NCI-H69 (cell line): ENCODE measurements at places on chromosomes 3 and 15.

DNA sequence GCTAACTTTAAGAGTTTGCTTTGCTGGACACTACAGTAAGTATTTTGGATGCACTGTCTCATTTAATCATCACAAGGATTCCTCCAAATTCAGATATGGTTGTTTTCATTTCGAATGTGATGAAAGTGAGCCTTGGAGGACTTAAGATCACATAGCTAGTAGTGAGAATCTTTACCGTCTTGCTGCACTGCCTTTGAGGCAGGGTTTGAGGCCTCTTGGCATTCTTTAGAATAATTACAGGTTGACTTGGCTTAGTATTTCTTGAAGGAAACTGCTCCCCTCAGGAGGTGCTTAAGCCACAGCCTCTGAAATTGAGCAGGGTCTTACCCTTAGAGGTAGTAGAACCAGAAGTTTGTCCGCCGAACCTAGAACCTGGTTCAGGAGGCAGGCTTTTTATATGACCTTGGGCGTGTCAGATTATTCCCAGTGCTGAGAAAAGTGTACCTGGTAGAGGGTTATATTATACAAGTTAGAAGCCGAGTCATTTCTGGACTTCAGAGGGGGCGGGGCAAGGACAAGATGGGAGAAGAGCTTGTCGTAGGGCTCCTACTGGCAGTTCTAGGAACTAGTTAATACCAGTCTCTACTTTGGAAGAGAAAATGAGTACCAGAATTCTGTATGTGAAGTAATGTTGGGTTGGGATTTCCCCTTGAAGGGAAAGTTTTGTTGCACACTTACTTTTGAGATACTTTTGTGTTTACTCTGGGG is 1.1 kb downstream of the TFG start:
- peak; percentile 18 for DNase-seq

DNA sequence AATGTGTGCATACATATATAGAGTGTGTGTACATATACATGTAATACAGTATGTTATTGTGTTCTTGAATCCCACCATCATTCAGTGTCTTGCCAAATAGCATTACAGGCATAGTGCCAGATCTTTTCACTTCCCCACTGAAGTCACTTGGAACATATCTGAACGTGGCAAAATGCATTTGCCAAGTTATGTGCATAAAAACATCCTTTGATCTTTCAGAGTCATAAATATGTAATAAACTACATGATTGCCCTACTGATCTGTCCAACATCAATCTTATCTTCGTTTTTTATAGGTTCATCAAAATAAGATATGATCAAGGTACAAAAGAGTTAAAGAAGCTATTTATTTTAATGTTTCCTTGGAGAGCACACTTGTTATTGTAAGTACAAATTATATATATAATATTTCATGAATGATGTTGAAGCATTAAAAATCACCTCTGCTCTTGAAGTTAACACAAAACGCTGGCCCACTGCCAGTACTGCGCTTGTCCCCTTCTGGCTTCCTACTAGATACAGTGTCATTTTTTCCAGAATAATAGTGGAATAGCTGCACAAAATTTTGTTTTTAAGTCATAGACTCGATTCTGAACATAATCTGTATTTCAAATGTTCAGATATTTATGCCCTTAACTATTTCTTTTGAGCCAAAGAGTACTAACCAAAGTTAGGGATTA is 549.5 kb upstream of the ARRDC4 start:
- DNase-seq = peak; percentile 27

GRCh38 chr3:141249041-141249440 is 17.4 kb downstream of the PXYLP1 start:
- DNase-seq = peak; percentile 5

DNA sequence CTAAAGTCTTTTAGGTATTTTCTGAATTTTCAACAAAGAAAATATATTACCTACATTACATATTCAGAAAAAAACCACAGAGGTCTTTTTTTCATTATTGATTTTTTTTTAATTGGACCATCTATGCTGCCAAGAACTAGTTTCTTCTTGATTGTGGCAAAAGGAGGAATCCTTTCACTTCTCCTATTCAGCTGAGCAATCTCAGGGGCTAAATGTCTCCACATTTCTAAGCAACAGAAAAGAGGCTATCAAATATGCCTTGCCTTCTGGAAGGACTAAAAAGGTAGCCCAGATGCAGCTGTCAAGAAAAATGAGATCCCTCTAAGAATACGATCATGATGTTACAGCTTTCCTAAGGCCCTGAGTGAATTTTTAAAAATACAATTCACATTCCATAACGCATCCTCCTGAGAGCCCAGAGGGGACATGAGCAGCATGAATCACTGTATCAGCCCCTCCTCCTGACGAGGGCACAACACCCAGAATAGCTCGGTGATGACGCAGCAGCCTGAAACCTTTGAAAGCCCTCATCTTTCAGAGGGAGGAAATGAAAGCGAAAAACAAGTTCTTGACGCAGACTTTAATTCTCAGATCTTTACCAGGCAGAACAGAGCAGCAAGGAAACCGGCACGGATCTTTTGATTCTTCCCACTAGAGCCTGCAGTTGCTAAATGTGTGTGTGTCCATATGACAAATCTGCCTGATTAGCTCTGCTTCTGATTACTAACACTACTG is 24.6 kb downstream of the RUBCN start:
- DNase-seq = no peak

DNA sequence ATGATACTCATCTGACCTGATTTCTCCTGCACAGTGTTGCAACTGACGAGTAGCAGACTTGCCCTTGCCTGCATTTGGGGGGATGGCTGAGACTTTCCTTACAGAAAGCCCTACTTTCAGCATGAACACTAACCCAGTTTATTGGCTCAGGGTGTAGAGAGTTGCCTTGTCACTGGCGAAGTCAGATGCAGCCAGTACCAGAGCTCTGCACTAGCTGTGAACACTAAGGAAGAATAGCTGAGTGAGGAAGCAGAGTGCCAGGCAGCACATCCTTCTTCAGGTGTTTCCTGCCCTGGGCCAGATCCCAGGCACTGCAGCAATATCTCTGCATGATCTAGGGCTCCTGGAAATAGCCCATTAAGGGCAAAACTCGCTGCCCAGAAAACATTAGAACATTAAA is 154.0 kb upstream of the SYNPR start:
- DNase-seq = peak; percentile 14

DNA sequence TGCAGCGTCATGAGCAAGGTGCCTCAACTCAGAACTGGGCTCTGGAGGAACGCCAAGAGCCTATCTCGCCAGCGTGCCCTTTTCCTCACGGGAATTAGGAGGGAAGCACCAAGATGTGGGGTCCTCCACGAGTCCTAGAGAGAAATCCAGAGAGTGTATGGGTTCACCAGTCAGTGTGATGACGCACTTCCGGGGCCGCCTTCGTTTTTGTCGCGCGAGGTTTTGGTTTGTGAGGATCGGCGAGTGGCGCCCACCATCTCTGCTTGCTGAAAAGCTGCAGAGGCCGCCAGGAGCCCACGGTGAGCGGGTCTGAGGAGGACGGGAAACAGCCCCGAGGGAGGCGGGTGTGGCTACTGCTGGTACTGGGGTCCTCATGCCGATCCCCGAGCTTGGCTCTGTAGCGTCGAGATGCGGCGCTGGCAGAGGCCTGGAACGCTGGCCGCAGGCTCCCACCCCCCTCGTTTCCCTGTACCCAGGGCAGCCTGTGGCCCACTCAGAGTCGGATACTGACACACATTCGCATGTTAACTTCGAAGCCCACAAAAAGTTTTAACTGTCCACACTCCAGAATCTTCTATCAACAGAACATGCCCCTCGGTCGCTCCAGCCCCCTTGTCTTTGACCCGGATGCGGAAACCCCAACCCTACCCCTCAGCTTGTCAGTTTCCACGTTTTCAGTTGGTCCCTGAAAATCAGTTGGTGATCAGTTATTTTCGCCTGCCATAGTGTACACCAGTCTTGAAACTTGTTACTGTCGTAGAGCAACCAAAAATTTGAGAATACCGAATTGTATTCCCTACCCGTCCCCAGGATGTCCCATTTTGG is 30.4 kb downstream of the ZNF662 start:
- no peak for DNase-seq

- DNase-seq = no peak
These were observed 120.1 kb downstream of the LIPC start for GRCh38 chr15:58551764-58552504.

- peak; percentile 58 for DNase-seq
These were observed 3.5 kb downstream of the RFTN1 start for GRCh38 chr3:16509721-16510619.

GRCh38 chr3:173891272-173892100 is 493.9 kb downstream of the NLGN1 start:
- DNase-seq = peak; percentile 40

GRCh38 chr15:95494971-95495541 is 835.4 kb upstream of the NR2F2 start:
- DNase-seq = peak; percentile 6

GRCh38 chr15:96735632-96736240 is 405.2 kb downstream of the NR2F2 start:
- no peak for DNase-seq

GRCh38 chr15:66923438-66923881 is 141.9 kb upstream of the SMAD3 start:
- DNase-seq = peak; percentile 59

DNA sequence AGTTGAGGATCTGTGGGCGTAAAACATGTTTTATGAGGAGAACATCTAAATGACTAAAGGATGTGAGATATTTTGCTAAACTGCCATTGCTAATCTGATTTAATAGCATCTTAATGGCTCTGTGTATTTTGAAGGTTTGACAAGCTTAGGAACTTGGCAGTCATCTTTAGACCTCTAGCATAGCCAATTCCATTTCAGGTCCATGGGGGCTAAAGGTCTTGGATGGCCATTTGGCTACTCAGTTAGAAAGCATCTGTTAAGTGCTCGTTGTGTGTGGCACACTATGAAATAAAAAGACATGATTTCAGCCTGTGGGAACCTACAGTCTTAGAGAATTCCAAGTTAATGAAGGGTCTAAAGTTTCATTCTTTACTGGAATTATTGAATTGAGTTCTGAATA is 236.2 kb downstream of the IL5RA start:
- no peak for DNase-seq

DNA sequence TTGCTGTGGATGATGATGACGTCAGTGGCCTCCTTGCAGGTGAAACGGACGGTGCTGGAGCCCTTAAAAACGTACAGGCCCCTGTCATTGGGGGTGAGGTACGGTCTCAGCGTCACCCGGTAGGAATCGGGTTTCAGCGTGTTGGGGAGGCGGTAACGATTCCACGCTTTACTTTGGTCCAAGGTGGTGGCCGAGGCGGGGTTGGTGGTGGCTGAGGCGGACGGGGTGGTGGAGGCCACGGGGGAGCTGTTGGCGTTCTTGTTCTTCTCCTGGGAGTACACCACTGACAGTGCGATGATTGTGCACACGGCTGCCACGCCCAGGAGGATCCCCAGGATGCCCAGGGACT is 8.5 kb downstream of the ANPEP start:
- no peak for DNase-seq

DNA sequence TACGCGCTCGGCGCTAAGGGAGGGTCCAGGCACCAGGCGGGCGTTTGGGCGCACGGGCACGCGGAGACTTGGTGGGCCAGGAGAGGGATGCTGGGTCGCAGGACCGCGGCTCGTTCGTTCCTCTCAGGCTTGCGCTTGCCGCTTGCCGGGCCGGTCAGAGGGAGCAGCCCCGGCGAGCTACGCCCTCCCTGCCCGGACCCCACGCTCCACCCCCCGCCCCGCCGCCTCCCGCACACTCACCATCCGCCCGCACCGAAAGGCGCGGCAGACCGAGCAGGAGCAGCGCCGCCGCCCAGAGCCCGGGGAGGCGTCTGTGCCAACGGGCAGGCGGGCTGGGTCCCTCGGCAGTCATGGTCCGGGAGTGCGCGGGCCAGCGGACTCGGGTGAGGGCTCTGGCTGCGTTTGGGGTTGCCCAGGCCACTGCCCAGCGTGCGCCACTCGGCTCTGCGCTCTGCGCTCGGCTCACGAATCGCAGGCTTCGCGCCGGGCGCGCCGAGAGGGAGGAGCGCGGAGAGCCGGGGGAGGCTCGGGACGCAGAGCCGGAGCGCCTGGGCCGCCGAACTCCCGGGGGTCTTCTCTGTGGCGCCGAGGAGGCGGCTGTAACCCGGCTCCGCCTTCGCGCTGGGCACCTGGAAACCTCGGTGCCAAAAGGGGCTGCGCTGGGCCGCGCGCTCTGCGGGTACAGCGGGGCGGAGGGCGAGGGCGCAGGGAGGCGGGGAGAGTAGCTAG is at the start of gene SUSD5:
Gene SUSD5 (minus strand): TSS at position 365 of the 729 bp plus-strand sequence. CDS start 13 bp downstream, at position 352.
- peak; percentile 35 for DNase-seq

- DNase-seq = peak; percentile 88
These were observed 151.0 kb downstream of the TJP1 start for GRCh38 chr15:29670998-29671981.

GRCh38 chr15:96014939-96015338 is 315.6 kb upstream of the NR2F2 start:
- DNase-seq = no peak

- no peak for DNase-seq
These were observed 376.6 kb upstream of the CBLB start for GRCh38 chr3:106245400-106245799.

- peak; percentile 43 for DNase-seq
These were observed 71.0 kb downstream of the EDEM1 start for GRCh38 chr3:5258526-5258925.

GRCh38 chr3:146159616-146160320 is 1.2 kb downstream of the PLOD2 start:
- DNase-seq = peak; percentile 16

DNA sequence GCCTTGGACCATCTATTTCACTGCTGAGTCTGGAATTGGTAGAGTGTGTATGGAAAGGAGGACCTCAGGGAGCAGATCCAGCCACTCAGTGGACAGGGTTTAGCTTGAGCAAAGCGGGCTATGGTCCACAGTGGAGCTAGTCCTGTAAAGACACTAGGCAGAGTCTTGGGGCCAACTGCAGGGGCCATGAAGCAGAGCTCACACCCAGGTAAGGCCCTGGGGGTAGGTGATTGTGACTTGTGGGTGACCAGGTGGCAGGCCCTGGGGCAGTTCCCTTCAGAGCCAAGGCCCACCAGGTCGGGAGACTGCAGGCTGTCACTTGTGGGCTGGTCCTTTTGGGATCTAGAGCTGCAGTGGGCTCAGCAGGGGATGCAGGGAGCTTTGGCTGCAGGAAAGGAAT is 80.8 kb upstream of the EPHB3 start:
- DNase-seq = no peak

GRCh38 chr3:49410846-49411534 is 786 bp downstream of the RHOA start:
- no peak for DNase-seq

- no peak for DNase-seq
These were observed 19.5 kb downstream of the SMAD6 start for GRCh38 chr15:66721501-66721937.

GRCh38 chr15:72857331-72858063 is 73.9 kb upstream of the ADPGK start:
- DNase-seq = no peak

DNA sequence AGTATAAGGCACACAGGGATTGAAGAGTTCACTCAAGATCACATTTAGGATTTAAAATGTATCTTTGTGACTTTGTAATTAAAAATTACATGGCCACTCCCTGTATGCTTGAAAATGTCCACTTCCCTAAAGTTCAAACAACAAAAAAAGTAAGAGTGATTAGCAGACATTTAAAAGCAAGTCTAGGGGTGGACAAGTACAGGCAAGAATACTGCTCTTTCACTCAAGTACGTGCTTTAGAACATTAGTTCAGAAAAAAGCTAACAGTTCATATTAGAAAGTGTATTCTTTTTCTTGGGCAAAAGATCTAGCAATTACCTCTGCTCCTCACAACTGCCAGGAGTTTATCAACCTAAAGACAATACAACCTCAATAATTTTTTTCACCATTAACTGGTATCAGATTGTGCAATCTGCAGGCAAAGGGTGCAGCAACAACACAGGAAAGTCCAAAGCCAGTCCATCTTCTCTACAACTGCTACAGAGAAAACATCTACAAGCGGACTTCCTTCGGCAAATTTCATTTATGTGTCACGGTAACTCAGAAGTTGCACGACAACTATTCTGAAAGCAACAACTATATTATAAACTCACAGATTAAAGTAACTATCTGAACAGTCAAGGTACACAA is 18.1 kb downstream of the CHSY1 start:
- DNase-seq = no peak
